ENCODE measurements at places on chromosomes 16 and 17.

DNA sequence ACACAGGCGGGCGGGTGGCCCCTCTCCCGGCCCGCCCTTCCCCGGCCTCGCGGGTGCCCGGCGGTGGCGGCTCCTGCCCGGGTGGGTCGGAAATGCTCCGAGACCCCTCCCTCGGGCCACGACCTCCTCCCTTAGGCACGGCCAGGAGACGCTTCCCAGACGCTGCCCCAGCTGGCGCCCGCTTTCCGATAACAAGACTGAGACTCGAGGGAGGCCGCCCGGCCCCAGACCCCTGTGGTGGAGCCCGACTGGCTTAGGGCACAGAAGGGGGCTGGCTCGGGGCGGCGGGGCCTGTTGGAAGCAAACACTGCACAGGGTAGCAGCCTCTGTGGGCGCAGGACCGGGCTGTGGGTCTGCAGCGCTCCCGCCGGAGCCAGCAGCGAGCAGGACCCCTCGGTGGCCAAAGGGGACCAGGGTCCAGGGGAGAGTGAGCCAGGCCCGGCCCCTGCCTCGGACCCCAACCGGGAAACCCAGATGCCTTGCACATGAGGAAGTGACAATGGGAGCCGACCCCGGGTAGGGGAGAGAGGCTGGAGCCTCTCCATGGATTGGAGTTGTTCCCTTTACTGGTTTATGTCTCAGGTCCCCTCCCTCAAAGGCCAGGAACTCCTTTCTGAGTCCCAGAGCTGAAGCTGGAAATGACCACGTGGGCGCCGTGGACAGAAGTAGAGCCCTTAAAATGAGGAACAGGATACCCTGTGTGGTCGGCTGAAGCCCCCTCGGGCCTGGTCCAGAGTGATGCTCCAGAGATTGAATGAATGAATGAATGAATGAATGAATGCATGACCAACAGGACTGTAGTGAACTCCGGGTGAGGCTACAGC, 19.8 kb upstream of the ADCY7 start:
- DNase-seq, result no peak

- no peak for DNase-seq
These were observed 650.4 kb upstream of the RBFOX1 start for GRCh38 chr16:6682142-6682811.

- no peak for DNase-seq
These were observed 115.3 kb downstream of the SNX29 start for GRCh38 chr16:12091569-12092543.

DNA sequence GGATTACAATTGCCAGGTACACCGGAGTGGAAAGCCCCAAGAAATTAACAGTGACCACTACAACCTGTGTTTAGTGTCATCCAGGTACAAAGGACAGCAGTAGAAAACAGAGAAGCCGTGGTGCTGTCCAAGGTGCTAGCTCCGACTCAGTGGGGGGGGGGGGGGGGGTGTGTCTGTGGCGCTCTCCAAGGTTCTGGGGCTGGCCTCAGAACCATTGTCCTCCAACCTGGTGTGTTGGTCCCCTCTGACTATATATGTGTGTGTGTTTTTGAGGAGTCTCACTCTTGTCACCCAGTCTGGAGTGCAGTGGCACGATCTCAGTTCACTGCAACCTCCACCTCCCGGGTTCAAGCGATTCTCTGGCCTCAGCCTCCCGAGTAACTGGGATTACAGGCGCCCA, 5.8 kb upstream of the ZNF23 start:
- no peak for DNase-seq

DNA sequence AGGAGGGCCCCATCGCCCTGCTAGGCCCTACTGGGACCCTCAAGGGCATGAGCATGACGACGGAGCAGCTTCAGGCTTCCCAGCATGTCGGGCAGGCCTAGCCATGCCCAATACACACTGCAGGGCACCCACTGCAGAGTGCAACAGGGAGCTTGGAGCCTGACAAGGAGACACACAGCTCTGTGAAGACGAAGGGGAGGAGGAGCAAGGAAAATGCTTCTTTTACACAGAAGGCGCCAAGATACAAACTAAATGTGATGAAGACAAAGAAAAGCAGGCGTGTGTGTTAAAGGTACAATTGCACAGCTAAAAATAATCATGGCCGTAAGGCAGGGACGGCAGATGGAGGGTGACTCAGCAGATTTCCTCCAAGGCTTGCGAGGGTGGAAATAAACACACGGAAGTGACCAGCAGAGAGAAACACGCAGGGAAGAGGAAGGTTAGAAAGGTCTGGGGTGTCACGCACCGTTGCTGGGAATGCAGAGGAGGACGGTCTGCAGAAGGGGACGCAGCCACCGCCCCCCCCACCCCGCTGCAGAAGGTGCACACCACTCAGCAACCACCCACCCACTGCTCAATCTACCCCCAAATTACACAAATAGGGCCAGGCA, 108.5 kb downstream of the ZNF778 start:
- DNase-seq, result no peak

DNA sequence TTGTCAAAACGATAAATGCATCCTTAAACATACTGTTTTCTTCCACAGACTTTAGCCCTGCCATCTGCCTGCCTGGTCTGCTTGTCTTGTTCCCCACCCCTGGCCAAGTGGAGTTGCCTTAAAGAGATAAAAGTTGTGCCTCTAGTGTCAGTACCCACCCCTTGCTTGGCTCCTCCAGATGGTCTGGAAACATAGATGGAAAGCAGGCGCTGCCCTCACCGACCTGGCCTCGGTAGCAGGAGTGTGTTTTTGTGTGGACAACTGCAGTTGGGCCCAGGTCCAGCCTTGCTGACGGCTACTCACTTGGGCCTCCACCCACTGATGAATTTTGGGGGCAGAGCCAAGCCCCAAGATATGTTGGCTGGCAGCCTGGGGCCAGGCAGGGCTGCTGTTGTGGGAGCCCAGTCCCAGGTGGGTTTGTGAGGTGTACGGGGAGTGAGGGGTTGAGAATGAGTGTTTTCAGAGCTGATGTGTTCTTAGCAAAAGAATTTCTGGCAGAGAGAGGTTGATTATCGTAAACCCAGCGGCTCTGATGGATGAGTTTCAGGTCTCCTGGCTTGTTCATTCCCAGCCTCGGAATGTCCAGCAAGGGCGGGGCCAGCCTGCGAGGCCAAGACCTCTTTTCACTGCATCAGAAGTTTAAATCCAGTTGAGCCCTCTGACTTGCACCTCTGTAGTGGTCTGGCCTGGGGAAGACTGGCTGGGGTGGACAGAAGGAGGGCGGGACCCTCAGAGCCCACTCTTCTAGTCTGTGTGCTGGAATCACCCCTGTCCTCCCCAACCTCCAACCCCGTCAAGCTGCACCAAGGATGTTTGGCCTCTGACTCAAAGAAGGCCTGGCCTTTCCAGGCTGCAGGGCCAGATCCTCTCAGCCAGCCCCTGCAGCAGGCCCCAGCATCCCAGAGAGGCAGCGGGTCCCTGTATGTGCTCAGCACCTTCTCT, 179.7 kb downstream of the RAB11FIP4 start:
- no peak for DNase-seq

- DNase-seq, result no peak
These were observed 34.7 kb downstream of the KIAA0513 start for GRCh38 chr16:85062323-85062722.

DNA sequence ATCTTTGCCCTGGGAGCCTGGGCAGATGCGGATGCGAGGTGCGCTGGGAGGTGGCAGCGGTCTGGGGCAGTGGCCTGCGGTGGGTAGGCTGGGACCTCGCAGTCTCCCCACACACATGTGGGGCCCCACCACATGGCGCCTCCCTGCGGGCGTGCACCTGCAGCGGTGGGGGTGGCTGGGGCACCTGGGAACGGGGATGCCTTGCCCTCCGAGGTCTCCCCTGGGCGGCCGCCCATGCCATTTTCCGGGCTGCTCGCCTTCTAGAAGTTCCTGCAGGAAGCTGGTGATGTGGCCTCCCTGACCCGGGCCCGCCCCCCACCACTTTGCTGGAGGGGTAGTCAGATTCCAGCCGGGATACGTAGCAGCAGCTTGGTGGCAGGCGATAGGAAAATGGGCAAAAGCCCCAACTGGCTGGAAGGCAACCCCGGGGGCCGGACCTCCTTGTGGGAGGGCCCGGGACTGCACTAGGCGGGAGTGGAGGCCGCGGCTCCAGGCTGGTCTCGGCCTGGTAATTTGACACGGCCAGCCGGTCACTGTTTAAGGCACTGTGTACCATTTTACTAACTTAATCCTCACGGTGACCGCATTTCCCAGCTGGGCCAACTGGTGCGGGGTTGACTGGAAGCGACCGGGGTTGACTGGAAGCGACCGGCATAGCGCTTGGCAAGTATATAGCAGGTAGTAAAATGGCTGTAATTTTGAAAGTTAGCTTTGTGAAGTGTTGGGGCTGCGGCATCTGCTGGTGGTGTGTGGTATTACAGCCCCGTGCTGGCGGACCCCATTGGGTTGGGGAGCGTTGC, 38.5 kb downstream of the IGF2BP1 start:
- no peak for DNase-seq

- DNase-seq, result no peak
These were observed 4.9 kb downstream of the TMEM92 start for GRCh38 chr17:50279181-50279526.

- no peak for DNase-seq
These were observed 11.6 kb downstream of the WNT9B start for GRCh38 chr17:46862949-46863348.

DNA sequence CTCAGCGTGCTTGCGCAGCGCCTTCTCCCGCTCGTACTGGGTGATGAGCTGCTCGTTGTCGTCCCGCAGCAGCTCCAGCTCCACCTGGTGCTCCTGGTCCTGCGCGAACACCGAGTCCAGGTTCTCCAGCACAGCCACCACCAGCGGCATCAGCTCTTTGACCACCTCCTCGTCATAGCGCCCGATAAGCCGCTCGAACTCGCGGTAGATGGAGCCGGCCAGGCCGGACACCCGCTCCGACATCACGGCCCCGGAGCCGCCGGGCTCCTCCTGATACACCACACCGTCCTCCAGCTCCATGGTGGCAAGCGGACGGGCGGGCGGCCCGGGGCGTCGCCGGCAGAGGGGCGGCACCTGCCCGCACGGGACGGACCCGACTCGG, 320 bp downstream of the SPAG9 start:
- DNase-seq, result no peak

All from stimulated activated CD8-positive, alpha-beta memory T cell treated with anti-CD3 and anti-CD28 coated beads, Interleukin-7, amount 100 ng/mL, for 1 hour (primary cell).